Left renal pelvis (tissue), 4 donors: ENCODE measurements at places on chromosomes 16 and 17.
A peak's percentile ranks its signal among the peaks of the same experiment; 100 is the strongest.

DNA sequence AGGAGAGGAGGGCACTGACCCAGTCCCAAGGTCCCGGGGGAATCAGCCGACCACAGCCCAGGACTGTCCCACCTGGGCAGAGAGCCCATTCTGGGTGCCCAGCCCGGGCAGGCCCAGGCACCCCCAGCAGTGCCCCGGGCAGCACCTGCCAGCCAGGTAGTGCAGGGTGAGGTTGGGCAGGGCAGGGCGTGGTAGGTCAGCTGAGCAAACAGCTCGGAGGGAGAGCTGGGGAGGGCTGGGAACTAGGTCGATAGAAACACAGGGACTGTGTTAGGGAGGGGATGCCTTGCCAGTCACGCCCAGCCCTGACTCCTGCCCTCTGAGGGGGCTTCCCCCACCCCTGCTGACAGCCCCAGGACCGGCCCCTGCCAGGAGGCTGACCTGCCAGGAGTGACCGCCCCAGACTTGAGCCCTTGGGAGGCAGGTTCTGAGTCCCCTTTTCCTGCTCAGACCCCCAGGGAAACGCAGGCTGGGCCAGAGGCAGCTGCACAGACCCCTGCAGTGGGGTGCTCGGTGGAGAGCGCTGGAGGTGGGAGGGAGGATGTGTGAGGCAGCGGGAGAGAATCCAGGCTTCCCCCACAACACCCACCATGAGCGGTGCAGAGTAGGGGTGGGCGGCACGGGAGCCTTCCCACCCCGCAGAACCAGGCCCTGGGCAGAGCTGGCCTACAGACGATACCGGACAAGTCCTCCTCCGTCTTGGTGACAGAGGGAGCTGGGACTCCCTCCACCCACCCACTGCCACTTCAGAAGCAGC, 4.7 kb downstream of the HS3ST6 start:
- no peak for DNase-seq

DNA sequence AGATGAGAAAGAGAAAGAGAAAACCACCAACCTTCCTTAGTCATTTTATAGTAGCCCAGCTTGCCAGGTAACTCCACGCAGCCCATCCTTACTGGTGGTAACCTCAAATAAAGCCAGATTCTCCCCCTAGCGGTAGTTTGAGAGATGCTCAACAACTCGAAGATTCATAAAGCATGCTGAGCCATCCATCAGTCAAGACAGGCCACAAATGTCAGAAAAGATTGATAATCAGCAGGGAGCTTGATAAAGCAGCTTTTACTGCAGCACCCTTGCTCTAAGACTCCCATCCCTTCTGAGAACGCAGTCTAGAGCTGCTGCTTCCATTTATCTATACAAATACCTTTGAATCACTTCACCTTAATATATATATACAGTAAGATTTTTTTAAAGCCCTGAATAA, 451.5 kb upstream of the HSBP1 start:
- peak; percentile 1 for DNase-seq

DNA sequence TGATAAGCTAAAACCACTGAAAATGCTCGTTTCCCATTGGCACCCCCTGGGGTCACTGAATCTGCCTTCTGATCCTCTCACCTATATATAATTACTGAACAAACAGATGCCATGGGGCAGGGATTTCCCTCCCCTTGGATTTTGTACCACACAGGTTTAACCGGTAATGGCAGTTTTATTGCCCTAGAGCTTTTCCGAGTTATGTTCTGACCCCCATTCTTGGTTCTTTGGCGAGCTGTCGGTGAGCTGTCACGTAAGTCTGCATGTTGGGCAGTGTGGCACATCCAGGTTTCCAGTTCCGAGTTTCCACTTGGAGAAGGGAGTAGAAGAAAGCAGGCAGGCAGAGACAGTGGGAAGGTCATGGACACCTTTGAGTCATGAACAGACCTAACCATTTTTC, 7.1 kb downstream of the TMEM97 start:
- no peak for DNase-seq

- no peak for DNase-seq
Observed at GRCh38 chr16:86222547-86222946, 287.8 kb upstream of the FOXF1 start.

DNA sequence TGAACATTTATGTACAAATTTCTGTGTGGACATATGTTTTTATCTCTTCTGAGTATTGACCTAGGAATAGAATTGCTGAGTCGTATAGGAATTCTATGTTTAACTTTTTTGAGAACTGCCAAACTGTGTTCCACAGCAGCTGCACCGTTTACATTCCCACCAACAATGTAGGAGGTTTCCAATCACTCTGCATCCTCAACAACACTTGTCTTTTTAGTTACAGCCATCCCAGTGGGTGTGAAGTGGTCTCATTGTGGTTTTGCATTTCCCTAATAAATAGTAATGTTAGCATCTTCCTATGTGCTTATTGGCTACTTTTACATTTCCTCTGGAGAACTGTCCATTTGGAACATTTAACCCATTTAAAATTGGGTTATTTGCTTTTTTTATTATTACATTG, 36.6 kb upstream of the NACA2 start:
- no peak for DNase-seq
